T-helper 1 cell (primary cell): ENCODE measurements at places on chromosomes 5 and 9.
A peak's percentile ranks its signal among the peaks of the same experiment; 100 is the strongest.

GRCh38 chr5:67255881-67256280 lies 59.3 kb upstream of the CD180 start:
- no peak for DNase-seq

DNA sequence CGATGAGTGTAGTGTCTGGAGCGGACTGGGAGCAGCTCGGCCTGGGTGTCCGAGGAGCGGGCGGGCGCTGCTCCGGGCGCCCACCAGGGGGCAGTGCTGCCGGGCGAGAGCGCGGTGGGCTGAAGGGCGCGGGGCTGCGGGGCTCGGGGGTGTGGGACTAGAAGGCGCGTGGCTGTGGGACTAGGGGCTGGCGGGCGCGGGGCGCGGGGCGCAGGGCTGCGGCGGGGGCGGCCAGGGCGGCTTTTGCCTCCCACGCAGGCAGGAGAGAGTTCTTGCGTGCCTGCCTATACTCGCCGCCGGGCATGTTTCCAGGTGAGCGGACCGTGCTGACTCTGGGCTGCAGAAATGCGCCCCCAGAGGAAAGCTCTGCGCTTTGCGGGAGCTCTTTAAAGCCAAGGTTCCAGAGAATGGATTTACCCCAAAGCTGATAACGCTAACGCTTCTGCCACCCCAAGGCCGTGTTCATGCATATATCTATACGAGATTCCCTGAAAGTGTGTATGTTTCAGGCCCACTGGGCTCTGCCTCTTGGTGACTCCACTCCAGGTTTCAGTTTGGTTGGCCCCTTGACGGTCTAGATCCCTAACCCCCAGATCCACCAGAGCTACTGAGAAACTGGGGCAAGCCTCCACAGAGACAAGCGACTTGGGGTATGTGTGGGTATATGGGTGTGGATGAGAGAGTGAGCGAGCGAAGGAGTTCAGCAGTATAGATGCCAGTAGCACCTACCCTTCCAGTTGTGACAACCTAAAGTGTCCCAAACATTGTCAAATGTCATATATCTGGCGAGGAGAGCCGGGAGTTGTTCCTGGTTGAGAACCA lies 56.2 kb downstream of the ACER2 start:
- DNase-seq = peak; percentile 47

- no peak for DNase-seq
Observed at GRCh38 chr9:8600914-8601680, 801.5 kb upstream of the DMAC1 start.

- no peak for DNase-seq
Observed at GRCh38 chr5:154916874-154917273, 21.1 kb downstream of the GEMIN5 start.

DNA sequence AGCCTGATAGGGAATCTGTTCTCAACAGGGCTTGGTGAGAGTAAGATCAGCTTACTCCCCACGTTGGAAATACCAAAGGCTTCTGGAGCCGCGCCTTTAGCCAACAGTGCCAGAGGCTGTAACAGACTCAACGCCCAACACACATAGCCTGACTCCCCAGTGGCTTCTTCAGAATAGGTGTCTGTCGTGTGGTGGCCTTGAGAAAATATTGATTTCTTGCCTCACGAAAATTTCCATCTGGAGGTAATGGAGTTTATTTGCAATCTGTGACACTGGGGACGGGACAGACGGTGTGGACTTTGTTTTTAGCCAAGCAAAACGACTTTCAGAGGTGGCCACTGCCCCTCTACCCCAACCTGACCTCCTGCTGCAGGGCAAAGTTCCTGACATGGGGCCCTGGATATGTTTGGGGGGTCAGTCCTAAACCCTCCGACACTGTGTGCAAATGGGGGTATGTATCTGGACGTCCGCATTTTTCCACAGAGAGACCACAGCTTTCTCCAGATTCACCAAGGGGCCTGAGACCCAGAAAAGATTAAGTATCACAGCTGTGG lies 189.3 kb downstream of the CDK5RAP2 start:
- no peak for DNase-seq

GRCh38 chr5:31280210-31280609 lies 86.7 kb downstream of the CDH6 start:
- no peak for DNase-seq

GRCh38 chr5:157548513-157549282 lies 26.9 kb downstream of the ADAM19 start:
- DNase-seq = no peak

GRCh38 chr9:88947581-88948573 lies 43.4 kb upstream of the S1PR3 start:
- DNase-seq = no peak

DNA sequence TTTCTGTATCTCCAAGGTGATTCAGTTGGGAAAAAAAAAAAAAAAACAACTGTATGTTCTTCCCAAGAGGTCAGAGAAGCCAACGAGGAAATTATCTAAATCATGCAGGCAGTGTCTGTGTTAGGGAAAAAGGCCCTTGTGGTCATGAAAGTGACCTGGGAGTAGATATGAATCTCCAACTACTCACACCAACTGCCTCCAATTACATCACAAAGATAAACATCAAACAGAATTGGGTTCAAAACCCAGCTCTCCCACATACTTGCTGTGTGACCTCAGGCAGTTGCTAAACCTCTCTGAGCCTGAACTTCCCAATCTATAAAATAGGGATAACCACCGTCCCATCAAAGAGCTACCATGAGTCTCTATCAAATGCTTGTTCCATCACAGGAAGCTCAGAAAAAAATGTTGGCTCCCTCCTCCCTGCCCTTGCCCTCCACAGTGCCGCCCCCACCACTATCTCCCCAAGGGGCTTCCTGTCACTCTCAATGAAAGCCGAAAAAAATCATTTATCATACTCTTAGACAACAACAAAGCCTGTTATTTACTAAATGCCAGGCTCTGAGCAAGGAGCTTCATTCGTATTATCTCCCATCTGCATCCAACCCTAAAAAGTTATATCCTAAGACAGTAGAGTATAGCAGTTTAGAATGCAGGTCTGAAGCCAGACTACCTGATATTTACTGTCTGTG lies 42.9 kb downstream of the CDK5RAP2 start:
- DNase-seq = no peak

DNA sequence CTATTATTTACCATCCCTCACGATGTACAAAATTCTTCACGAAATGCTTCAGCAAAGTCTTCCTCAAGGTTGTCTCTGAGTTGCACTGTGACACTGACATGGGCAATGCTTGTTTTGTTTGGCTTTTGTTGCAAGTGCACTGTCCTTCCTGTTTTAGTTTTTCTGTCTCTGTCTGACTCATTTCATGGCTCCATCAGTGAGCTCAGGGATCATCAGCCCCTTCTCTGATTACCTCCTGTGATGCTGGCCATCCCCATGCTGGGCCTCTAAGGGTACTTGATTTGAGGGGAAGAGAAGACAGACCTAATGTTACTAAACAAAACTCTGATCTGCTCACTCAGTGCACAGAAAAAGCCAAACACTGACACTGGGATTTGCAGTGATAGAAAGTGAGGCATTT lies 37.6 kb upstream of the STX17 start:
- no peak for DNase-seq
